ENCODE measurements at places on chromosomes 3 and 15.

DNA sequence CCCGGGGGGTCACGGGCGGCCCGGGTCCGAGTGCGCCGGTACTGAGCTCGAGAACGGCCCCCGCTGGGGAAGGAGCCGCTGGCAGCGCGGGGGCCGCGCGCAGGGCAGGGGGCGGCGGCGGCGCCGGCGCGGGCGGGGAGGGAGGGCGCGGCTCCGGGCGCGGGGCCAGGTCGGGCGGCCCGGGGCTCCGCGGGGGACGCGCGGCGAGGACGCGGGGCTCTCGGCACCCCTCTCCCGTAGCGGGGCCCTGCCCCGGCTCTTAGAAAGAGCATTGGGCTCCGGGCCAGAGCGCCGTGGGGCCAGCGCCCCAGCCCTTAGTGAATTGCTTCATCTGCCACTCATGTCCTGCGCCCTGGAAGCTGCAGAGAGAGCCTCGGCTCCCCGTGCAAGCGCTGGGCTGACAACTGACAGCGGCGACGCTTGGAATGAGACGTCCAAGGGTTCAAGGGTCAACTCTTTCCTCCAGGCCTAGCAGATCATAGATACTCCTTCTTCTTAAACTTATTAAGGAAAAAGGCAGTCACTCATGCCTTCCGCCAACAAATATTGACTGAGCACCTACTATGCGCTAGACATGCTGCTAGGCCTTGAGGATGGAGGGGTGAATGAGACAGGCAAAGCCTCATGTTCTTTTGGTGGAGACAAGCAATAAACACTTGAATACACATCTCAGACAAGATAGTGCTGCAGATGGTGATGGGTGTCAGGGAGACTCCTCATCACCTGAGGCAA, 140.8 kb downstream of the SMAD6 start:
- no peak for DNase-seq

- DNase-seq, result no peak
Measured at GRCh38 chr15:87492321-87492720, 764.2 kb downstream of the NTRK3 start.

GRCh38 chr3:14946739-14947099, 664 bp upstream of the NR2C2 start:
- DNase-seq, result no peak

DNA sequence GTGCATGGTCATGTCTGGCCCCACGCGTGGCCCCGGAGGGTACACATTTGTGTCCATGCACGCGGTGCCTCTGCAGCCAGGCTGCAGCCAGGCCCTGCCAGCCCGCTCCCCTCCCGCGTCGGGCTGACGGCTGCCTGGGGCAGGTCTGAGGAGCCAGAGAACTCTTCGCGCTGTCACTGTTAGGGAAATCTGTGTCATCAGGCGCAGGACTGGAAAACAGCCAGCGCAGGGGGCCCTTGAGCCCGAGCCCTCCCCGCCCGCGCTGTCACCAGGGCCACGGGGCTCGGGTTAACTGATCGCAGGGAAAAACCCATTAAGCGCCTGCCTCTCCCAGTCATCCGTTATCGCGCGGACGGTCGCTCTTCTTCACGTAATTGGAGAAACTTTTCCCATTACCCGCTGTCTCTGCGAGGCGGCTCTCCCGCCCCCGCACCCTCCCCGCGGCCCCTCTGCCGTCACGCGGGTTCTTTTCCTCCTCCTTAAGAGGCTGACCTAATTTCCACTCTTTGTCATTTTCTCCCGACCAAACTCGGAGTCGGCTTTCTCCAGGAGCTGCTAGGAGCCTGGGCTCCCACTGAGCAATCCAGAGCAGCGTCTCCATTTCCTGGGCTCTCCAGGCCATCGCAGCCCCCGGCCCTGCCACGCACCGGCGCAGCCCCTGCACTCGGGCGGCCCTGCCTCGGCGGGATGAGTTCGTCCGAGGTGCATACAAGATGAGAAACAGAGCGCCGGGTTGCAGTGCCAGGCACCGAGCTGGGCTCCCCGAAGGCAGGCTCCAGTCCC, 57.5 kb upstream of the PRR23E start:
- no peak for DNase-seq

- DNase-seq, result no peak
Measured at GRCh38 chr15:65790694-65791334, 1.3 kb downstream of the DENND4A start.

DNA sequence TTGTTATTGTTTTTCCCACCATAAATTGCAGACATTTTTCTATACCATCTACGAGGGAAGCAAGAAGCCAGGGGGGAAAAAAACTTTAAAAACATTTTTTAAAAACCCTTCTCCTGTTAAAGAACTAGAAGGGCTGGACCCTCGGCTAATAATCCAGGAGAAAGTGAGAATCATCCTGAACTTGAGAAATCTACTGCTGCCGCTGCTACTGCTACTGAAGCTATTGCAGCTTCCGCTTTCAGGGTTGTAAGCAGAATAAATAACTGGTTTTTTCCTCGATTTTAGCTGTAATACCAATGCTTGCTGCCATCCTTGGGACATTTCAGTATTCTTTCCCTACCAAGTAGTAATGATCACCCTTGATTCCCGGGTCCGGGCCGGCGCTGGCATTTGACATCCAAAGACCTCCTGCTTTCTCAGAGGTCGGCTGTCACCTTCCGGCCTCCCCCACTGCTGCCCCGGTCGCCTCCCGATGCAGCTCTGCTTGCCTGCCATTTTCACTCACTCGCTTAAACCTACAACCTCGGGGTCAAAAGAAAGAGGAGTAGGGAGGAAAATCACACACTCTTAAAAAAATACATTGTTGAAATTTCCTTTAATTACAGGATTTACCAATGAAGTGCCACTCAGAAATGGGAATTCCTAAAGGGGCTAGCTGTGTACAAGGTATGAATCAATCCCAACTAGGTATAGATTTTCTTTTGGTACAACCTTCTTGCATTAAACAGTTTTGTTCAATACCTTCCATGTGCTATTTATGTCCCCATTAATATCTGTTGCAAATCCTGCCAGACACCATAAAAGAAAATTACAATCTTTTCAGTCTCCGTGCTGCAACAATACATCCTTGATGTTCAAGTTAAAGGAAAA, 674 bp upstream of the MECOM start:
- DNase-seq, result no peak

GRCh38 chr3:42204867-42205599, 61.0 kb downstream of the CCK start:
- DNase-seq, result no peak

- DNase-seq, result no peak
Measured at GRCh38 chr3:71304684-71305083, 278.8 kb downstream of the FOXP1 start.

DNA sequence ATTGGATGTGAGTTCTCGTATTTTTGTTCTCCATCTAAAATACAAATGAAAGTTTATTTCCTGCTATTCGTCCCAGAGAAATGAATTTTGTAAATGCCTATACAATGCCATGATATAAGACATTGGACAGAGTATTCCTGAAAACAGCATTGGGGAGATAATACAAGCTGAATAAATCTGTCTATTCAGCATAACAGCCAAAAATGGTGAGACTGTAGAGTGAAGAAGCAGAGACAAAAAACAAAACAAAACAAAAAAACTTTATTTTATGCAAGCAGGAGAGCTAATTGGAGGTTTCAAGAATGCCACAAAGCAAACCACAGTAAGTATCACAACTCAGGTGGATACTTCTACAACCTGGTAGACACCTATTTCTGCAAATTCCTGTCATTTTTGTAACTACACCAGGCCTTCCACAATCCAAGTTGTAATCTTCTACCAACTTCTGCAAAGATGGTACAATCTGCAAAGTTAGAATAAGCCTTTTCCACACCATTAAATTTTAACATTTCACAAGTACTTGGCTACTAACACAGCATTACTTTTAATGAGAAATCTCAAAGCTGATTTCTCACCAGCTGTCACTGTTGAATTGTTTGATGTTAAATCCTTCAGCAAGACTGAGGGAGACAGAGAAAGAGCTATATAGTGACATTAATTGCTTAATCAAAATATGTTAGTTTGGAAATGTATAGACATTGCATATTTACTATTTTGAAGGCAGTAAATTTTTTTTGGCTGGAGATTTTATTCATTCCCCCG, 163.1 kb downstream of the CLSTN2 start:
- DNase-seq, result no peak

- DNase-seq, result no peak
Measured at GRCh38 chr3:109057056-109057455, 60.9 kb downstream of the MORC1 start.

- no peak for DNase-seq
Measured at GRCh38 chr15:42165106-42165505, 8.7 kb upstream of the PLA2G4F start.

GRCh38 chr3:167814441-167814951, 79.0 kb downstream of the SERPINI1 start:
- DNase-seq, result no peak

GRCh38 chr3:57179580-57180410, 14.6 kb upstream of the IL17RD start:
- DNase-seq, result no peak

GRCh38 chr3:30760737-30761136, 133.7 kb downstream of the GADL1 start:
- DNase-seq, result no peak

- DNase-seq, result no peak
Measured at GRCh38 chr3:128168836-128169235, 15.6 kb downstream of the EEFSEC start.

- no peak for DNase-seq
Measured at GRCh38 chr3:5217824-5218595, 30.5 kb downstream of the EDEM1 start.

DNA sequence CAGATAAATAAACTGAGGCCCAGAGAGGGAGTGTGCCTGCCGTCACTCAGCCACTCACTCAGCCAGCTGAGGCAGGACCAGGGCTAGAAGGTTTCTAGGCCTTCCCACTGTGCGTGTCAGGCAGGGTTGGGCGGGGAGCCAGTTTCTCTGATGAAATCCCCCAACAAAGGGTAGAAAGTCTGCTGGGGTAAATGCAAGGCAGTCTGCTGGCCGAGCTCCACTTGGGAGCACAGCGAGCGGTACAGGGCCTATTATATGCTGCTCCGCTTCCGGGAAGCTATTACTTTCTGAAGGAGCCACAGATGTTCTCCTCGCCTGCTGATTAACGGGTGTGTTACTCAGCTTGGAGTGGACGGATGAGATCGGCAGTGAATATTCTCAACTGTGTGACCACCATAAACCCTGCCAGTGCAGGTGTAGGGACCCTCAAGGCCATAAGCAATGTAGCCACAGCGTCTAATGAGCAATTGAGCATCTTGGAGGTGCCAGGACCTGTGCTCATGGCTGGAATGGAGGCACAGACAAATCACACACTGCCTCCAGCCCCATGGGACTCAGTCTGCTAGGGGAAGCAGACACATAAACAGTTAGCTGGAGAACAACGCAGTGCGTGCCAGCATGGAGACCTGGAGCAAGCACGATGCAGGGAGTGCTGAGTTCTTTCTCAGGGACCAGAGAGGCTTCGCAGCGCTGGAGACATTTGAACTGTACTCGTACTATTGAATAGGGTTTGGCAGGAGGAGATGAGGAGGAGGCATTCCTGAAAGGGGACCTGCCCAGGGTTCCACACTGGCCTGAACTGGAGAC, 42.1 kb downstream of the CORO2B start:
- peak; percentile 79 for DNase-seq

- no peak for DNase-seq
Measured at GRCh38 chr15:36499412-36500389, 79.7 kb upstream of the CDIN1 start.

DNA sequence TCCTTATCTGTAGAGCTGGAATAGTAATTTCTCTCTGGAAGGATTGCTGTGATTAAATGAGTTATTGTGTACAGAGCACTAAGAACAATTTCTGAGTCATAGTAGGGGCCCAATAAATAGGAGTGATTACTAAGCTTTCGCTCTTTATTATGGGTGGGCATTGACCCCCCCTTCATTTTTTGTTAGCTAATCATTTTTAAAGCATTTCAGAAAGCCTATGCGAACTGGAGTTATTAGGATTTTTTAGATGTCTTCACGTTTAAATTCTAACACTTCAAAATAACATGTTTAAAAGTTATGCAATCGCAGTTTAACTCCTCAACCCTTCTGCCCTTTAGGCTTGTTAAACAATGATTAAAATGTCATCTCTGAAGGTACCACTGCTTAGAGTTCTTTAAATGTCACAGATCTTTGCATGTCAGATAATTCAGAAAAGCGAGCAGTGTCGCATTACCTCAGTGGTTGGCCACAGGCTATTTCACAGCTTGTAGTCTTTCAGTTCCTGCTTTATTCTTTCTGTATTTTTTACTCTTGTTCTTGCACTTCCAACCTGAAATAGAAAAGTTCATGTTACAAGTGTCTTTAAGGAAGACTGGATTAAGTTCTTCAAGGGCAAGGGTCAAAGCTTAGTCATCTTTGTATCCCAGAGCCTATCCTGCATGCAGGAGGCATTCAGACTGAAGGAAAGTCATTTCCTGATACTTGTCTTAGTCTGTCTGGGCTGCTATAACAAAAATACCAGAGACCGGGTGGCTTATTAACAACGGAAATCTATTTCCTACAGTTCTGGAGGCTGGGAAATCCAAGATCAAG, 102.9 kb downstream of the FNDC3B start:
- no peak for DNase-seq

- DNase-seq, result no peak
Measured at GRCh38 chr15:39084674-39085530, 496.0 kb upstream of the THBS1 start.

- peak; percentile 19 for DNase-seq
Measured at GRCh38 chr15:43105778-43106485, at the start of gene UBR1. Gene UBR1 (minus strand): TSS chr15:43106038. CDS start chr15:43106022, 16 bp downstream.

DNA sequence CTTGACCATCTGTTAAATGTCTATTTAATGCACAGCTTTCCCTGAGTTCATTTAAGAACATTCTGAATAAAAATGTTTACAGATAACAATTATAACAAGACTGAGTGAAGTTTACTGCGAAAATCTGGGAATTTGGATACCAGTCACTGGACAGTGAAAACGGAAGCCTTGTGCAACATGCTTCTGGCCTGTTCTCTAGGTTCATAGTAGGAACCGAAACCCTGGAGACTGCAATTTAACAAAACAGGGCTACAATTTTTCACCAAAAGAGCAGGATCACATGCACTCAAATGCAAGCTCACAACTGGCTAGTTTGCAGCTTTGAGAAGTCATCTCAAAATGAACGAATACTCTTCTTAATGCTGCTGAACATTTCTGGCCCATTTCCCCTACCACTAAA, 435.9 kb downstream of the NR2F2 start:
- DNase-seq, result no peak

DNA sequence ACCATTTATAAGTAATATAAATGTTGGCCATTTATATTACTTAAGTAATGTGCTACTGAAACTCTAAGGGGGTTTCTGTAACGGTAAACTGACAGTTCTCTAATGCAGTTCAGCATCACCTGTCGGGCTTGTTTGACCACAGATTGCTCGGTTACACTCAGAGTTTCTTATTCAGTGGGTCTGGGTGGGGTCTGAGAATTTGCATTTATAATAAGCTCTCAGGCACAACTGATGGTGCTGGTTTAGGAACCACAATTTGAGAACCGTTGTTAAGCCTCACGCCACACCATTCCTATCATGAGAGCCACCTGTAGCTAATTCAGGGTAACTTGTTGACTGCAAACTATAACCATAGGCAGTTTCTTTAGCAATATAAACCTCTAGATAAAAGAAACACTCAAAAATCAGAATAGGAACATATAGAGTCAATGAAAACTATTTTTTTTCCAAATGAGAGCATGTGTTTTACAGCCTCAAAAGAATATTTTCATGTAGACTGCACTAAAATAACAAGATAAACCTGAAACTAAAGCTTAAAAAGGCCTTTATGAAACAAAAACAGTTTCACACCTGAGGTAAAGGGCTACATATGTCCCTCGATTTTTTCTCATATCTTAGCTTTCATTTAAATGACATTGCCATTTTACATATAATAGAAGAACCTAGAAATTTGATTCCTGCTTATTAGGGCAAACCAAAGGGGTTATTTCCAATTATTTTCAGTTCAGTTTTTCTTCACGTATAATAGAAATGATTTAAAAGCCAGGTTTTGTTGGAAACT, 604.8 kb downstream of the UNC13C start:
- DNase-seq, result no peak

Data from GOT3 (cell line).